ENCODE measurements at places on chromosomes 11 and 22. TPM values are rescaled to one million over a fixed set of nuclear protein-coding genes. Genes with fewer than 3 reads are reported as not detected.

KCNJ11 gene
- total RNA-seq, result not detected

APOL2 gene
- 45.6 TPM for total RNA-seq

CCDC15 gene
- 7.6 TPM for total RNA-seq

APOBEC3A gene
- total RNA-seq, result not detected

SESN3 gene
- 0.52 TPM for total RNA-seq

A4GALT gene
- 2.5 TPM for total RNA-seq

CHRM1 gene
- total RNA-seq, result not detected

RNF121 gene
- total RNA-seq, result 33.4 TPM

GGTLC2 gene
- total RNA-seq, result not detected

- DNase-seq, result no peak
These were observed 44.6 kb downstream of the SERGEF start for GRCh38 chr11:17968206-17968605.

- DNase-seq, result peak; percentile 43
These were observed 15.5 kb downstream of the ARVCF start for GRCh38 chr22:20001082-20001638.

DNA sequence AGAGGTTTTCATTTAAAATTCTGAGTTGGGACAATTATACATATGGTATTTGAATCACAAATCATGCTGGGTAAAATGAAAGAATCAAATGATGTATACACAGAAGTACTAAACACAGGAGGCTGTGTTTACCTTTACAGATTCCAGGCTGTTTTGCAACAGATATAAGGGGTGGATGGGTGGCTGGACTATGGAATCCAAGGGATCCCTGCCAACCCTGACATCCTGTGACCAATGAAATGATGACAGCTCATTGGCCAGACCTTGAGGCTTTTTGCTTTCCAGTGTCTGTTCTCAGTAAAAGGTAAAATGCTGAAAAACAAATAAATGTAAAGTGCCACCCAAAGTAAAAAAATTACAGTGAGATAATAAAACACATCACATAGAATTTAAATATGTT is 3.3 kb upstream of the DDI1 start:
- DNase-seq, result peak; percentile 88

DNA sequence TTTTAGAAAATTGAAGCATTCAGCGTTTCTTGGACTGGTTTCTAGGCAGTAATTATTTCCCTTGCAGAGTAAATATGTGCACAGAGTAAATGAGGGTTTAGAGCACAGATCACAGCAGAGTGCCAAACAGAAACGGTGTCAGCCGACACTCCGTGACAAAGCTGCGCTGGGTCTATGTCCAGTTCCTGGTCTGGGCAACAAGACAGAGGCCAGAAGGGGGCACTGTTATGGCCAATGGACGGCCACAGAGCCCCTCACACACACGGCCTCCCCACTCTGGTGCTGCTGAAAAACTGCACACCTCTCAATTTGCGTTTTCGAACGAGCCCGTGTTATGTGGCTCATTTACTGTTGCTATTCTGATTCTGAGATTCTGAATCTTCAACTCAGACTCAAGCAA is 180.7 kb downstream of the MPPED1 start:
- DNase-seq, result no peak

GRCh38 chr11:18132341-18132740 is at the start of gene MRGPRX3:
TSS of gene MRGPRX3 (plus strand) at chr11:18132571. CDS start at chr11:18137203, 4,632 bp downstream.
- no peak for DNase-seq

GRCh38 chr11:18264035-18264434 is 2.0 kb upstream of the SAA1 start:
- DNase-seq, result no peak

DNA sequence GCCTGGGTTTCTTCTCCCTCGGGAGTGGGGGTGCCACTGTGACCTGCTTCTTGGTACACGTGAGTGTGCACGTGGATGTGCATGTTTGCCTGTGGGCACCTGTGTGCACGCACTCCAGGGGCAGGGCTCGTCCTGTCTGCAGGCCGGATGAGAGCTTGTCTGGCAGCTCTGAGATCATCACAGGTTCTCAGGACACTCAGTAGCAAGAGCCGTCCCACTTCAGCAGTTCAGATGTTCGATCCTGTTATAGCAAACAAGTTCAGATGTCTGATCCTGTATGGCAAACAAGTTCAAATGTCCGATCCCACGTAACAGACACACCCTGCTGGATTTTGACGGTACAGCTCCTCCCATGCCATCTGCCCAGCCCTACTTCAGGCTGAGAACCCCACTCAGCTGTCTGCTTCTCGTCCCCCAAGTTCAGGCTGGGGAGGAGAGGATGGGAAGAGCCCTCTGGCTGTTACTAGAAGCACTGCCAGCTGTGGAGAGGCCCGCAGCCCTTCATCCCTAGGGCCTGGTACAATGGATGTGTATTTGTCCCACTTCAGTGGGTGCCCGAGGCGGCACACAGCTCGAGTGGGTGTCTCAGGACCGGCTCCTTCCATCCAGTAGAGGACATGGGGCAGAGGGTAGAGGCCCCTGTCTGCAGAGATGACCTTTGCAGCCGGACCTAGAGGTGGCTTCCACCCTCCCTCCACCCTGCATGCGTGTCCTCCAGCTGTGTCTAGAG is 1126.9 kb downstream of the BRD1 start:
- DNase-seq, result no peak

- DNase-seq, result no peak
These were observed 208.3 kb downstream of the CEP164 start for GRCh38 chr11:117535850-117536411.

DNA sequence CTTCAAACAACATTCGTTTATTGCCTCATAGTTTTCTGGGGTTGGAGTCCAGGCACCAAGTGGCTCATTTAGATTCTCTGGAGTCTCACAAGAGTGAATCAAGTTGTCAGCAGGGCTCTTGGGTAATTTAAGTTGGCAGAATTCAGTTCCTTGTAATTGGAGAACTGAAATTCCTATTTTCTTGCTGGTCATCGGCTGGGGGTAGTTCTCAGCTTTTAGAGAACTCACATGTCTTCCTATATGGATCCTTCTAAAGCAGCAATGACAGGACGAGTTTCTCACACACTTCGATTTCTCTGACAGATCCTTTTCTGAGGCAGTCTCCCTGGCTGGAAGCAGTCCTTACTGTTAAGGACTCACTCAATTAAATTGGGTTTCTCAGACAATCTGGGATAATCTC is 17.3 kb upstream of the OOSP4B start:
- no peak for DNase-seq

GRCh38 chr11:100640646-100641045 is 46.4 kb upstream of the ARHGAP42 start:
- DNase-seq, result no peak

GRCh38 chr11:11843211-11843621 is 1.4 kb downstream of the USP47 start:
- peak; percentile 80 for DNase-seq

DNA sequence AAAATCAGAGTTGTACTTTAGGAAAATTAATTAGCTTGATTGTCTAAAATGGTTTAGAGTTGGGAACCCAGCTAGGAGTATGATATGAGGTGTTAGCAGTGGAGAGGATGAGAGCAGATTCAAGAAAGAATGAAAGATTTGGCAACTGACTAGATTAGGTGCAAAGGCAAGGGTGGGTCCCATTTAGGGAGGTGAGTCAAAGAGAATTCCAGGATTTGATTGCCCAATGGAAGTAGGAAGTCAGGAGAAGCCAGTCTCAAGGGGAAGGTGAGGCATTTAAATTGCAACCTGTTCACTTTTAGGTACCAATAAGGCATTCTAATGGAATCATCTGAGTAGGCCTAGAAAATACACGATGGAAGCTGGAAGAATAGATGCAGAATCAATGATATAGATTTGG is 3.6 kb upstream of the CKAP5 start:
- DNase-seq, result no peak

GRCh38 chr22:28798810-28799605 is 1.4 kb downstream of the XBP1 start:
- peak; percentile 72 for DNase-seq

- no peak for DNase-seq
These were observed 3.5 kb downstream of the NXPE1 start for GRCh38 chr11:114556135-114556534.

GRCh38 chr11:18650859-18651557 is 16.9 kb upstream of the SPTY2D1 start:
- peak; percentile 55 for DNase-seq

All from M059J (cell line).